Activated CD4-positive, CD25-positive, alpha-beta regulatory T cell treated with anti-CD3 and anti-CD28 coated beads, Interleukin-2, amount 50 U/mL, for 16 hours (primary cell): ENCODE measurements at places on chromosomes 5 and 9.

GRCh38 chr5:151504006-151504405 is 56.6 kb downstream of the SLC36A1 start:
- DNase-seq, result no peak

DNA sequence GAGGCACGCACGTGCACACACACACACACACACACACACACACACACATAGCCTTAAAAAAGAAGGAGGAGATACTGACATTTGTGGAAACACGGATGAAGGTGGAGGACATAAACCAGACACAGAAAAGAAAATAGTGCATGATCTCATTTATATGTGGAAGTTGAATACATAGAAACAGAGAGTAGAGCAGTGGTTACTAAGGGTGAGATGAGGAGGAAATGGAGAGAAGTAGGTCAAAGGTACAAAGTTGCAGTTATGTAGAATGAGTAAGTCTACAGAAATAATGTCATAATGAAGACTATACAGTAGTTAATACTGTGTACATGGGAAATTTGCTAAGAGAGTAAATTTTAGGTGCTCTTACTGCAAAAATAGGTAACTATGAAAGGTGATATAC is 412.2 kb upstream of the CDH9 start:
- no peak for DNase-seq

GRCh38 chr5:107320376-107320775 is 350.4 kb downstream of the EFNA5 start:
- no peak for DNase-seq

DNA sequence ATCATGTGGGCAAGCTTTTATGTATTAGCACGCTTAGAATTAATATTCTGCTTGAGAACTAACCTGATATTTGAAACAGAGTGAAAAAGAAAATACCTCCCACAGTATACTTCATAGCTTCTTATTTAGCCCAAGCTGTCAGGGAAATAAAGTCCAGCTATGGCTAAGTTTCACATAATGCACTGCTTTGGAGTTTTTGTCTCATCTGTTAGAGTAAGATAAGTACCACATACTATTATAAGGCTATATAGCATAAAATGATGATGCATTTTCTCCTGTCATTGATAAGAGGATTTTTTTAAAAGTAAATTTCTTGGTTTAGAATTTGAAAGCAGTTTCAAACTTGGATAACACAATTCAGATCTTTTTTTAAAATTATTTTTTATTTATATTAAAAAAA is 2.4 kb upstream of the ANKDD1B start:
- DNase-seq, result no peak

- DNase-seq, result no peak
Observed at GRCh38 chr5:67639313-67639712, 442.7 kb upstream of the CD180 start.

DNA sequence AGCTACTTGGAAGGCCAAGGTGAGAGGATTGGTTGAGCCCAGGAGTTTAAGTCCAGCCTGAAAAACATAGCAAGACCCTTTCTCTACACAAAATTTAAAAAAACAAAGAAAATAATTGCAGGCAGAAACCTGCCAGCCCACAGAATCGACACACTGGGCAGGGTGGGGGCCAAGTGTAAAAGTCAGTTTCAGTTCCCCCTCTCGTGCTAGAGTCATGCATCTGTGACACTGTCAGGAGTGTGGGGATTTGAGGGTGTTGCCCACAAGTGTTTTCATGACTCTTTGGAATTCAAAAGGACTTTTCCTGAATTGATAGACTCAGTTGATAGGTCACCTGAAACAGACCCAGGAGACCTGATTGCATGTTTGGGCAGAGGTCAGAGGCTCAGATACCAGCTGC is 47.6 kb downstream of the PRRC2B start:
- no peak for DNase-seq

GRCh38 chr5:163916376-163916775 is 411.0 kb downstream of the MAT2B start:
- no peak for DNase-seq

- no peak for DNase-seq
Observed at GRCh38 chr5:173864126-173865050, 23.8 kb upstream of the CPEB4 start.

- no peak for DNase-seq
Observed at GRCh38 chr5:5373351-5373989, 49.0 kb upstream of the ICE1 start.

DNA sequence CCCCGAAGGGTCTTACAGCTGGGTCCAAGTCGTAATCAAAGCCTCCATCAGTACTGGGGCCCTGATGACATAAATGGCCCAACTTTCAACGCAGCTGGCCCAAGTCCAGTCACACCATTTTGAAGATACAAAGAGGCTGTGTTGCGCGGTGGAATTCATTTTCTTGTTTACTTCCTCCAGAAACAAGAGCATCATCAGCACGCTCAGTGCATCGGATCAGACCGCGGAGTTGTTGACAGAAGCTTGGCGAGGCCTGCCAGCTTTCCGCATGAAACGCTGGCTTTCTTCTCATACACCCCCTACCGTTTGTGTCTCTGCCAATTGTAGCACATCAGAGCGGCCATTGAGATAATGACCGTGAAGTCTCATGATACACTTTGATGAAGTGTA is 101.7 kb upstream of the SPATA31D4 start:
- DNase-seq, result no peak

- DNase-seq, result no peak
Observed at GRCh38 chr5:166695326-166695725, 1596.1 kb upstream of the WWC1 start.

- DNase-seq, result no peak
Observed at GRCh38 chr5:31981361-31981945, 192.7 kb downstream of the GOLPH3 start.

DNA sequence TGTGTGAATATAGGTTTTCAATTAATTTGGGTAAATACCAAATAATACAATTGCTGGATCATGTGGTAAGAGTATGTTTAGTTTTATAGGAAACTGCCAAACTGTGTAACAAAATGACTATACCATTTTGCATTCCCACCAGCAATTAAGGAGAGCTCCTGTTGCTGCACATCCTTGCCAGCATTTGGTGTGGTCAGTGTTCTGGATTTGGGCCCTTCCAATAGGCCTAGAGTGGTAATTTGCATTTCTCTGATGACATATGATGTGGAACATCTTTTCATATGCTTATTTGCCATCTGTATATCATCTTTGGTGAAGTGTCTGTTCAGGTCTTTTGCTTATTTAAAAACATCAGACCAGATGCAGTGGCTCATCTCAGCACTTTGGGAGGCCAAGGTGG is 11.6 kb upstream of the RFK start:
- no peak for DNase-seq
